Neural crest cell (in vitro differentiated cells): ENCODE measurements at places on chromosomes 3 and 15.

- no peak for DNase-seq
Measured at GRCh38 chr3:197024881-197025735, 4.5 kb downstream of the MELTF start.

GRCh38 chr3:129596194-129597086 lies 10.0 kb downstream of the PLXND1 start:
- DNase-seq: no peak

GRCh38 chr15:94196531-94196930 lies 34.8 kb upstream of the MCTP2 start:
- no peak for DNase-seq

DNA sequence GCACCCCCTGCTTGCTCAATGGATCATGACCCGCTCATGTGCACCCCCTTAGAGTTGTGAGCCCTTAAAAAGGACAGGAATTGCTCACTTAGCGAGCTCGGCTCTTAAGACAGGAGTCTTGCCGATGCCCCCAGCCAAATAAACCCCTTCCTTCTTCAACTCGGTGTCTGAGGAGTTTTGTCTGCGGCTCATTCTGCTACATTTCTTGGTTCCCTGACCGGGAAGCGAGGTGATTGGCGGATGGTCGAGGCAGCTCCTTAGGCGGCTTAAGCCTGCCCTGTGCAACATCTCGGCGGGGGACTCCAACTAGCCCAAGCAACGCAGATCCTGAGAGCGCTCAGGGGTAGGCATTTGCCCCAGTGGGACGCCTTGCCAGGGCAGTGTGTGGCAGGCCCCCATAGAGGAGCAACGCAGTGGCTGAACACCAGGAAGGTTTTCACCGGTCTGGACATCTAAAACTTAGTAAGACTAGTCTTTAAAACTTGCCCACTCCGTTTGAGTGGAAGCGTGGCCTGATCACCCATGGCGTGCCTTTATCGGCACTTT lies 9.5 kb downstream of the SLCO2A1 start:
- no peak for DNase-seq

GRCh38 chr3:184175506-184175905 lies 851 bp downstream of the AP2M1 start:
- DNase-seq: no peak

DNA sequence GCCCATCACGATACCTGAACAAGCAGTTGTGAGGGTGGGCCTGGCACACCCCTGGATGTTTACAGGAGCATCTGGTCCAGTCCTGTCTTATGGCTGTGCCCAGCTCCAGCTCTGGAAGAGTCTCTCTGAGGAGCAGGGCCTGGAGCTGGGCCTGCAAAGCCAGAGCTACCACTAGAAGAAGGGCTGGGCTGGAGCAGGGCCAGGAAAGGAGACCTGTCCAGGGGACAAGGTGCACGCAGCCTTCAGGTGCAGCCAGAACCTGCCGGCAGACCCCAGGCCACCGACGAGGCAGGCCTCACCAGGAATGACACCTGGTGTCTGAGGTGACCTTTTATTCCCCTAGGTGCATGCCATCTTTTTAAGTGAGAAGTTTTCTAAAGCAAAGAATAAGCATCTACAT lies 8.4 kb upstream of the BCL2L10 start:
- DNase-seq: no peak

DNA sequence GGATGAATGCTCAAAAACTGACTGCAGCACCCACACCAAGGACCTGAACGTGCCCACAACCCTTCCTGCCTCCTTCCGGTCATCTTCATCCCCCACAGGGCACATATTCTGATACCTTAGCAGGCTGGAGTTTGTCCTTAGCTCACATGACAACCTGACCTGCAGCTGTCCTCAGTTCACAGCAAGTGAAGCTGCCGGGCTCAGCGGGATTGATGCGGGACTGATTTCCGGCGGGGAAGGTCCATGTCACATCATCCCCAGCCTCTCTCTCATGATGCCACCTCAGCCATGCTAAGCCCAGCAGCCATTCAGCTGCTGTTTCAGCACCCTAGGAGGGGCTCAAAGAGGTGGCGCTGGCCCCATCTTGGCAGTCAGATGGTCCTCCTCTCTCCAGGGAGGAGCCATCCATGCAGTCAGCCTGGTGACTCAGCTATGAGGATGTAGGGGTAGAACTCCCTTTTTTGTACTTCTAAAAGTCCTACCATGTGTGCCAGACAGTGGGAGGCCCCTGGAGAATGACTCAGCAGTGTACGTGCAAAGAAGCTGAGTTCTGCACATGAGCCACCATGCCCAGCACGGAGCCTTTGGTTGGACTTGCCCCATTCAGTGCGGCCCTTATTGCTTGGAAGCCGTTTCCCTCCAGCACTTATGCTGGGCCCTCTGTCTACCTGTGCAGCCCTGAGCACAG lies 9.5 kb downstream of the CA12 start:
- DNase-seq: no peak

DNA sequence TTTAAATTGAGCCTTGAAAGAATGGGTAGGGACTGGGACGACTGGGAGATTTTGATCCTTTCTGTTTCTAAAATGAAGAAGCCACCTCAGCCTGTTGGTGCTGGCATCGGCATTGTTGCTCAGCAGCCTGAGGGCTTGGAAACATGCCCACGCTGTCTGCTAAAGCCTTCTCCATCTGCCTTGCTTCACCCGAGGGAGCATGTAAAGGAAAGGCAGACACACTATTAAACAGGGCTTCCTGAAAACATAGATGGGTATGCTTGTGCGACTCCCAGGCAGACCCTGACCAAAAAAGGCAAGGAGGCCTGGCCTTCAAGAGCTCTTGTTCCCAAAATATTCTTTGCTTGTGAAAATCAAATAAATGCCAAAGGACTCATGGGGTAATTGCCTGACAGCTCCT lies 84.2 kb upstream of the SLC4A7 start:
- no peak for DNase-seq

DNA sequence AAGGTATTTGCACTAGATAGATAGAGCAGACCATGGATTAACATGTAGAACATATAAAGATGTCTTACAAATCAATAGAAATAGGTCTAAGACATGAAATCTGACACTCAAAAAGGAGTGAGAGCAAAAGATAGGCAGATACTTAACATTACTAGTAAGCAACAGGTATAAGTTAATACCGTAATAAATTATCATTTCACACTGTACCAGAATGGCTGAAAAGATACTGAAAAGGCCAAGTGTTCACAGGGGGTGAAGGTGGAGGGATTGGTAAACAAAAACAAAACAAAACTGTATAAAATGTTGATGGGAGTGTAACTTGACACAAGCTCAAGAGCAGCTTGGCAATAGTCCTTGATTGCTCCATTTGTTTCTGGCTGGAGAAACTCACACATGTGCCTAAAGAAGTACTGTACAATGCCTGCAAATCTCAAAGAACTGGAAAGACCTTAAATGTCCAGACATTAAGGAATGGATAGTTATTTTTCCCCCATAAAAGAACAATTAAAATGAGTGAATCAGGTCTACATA lies 3.5 kb downstream of the NSMCE3 start:
- DNase-seq: no peak

- DNase-seq: no peak
Measured at GRCh38 chr15:37788767-37789396, 145.6 kb upstream of the TMCO5A start.

DNA sequence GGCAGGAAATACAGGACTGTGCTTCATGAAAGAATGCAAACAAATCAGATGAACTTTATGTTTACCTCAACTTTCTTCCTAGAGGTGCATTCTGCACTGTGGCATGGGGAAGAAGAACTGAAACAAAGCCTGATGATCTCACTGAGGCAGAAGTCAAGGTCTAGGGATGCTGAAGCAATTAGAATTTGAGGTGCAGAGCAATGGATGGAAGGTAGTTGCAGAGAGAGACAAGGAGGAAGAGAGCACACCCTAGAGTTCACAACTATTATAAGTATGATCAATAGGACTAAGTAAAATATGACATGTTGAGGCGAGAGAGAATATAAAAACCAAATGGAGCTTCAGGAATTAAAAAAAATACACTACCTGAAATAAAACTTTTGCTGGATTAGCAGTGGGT lies 420.1 kb downstream of the EDEM1 start:
- DNase-seq: no peak

DNA sequence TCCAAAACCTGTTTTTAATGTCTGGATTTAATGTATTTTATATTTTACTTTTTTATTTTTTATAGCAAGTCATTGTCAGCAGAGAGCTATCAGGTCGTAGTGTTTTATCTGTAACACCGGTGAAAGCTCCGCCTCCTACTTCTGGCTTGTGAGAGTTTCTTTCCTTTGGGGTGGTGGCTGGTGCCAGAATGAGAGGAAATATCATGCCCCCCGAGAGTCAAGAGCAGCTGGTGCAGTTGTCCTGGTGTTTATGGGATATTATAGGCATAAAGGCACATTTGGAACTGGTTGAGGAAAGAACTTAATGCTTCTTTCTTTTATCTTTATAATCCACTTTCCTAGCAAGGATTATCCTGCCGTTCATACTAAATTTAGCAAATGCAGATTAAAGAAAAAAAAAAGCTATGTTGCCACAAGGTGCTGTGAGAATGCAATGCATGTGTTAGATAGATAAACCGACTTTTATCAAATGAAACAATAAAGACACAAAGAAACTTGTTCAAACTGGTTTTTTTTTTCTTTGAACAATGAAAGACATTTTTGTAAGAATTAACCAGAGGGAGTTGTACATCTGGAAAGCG lies 260.1 kb upstream of the PLSCR5 start:
- DNase-seq: no peak

DNA sequence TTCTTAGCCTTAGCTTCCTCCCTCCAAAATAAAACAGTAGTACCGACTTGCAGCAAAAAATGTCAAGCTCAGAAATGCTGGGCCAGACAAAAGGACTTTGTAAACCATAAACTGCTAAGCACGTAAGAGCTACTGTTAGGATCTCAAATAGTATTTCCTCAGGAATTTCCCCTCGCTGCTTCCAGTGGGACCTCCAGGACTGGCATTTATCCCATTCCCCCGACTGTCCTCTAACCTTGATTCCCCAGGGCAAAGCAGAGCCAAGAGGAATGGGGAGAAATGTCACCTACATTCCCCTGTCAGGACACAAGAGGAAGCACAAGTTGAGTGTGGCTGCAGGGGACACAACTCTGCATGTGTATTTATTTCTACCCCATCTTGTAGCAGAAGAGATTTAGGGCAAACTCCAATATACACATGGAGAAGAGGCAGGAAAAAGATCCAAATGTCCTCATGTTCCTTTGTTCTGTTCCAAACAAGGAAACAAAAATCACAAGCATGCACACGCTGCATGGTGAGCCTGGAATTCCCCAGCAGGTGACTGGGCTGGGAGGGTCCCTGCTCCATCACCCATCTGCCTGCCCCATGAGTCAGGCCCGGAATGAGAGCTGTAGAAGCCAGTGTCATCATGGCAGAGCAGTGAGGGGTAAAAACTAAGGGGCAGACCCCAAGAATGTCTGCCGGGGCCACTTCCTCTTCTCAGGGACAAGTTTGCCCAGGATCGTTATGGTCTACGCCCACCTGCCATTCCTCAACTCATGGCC lies 4.2 kb downstream of the STOML1 start:
- DNase-seq: no peak

GRCh38 chr3:177481329-177481728 lies 284.0 kb upstream of the TBL1XR1 start:
- no peak for DNase-seq

- no peak for DNase-seq
Measured at GRCh38 chr15:81573098-81573746, 199.2 kb upstream of the TMC3 start.

GRCh38 chr3:138470687-138471086 lies 36.3 kb downstream of the ESYT3 start:
- DNase-seq: no peak

GRCh38 chr3:46710671-46711295 lies 6.9 kb downstream of the PRSS50 start:
- no peak for DNase-seq

DNA sequence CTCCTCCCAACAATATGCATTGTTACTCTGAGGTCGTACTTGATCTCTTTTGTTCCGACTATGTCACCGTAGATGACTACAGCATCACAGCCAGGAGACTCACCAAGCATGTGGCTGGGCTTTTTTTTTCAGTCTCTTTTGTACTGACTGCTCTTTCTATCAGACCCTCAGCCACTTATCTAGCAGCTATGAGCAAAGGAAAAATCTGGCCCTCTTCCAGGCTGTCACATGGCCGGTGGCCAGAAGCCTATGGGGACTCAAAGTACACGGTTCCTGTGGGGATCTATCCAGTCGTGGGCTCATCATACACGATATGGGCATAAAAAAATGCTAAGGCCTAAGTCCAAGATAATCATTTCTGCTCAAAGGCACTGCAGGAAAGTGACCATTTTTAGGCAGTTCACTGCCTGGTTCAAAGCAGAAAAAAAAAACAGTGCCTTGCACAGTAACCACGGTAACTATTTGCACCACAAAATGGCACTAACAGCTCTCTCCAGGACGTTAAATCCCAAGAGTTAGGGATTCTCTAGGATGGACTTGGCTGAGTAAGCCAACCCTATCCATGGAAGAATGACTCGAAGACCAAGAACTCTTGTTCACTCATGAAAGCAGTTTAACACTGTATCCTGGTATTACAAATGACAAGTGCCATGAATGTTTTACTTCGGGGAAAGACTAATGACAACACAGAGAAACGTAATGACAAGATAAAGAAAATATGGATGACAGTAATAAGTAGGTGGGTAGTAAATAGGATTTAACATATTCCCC lies 50.3 kb downstream of the SHQ1 start:
- no peak for DNase-seq

DNA sequence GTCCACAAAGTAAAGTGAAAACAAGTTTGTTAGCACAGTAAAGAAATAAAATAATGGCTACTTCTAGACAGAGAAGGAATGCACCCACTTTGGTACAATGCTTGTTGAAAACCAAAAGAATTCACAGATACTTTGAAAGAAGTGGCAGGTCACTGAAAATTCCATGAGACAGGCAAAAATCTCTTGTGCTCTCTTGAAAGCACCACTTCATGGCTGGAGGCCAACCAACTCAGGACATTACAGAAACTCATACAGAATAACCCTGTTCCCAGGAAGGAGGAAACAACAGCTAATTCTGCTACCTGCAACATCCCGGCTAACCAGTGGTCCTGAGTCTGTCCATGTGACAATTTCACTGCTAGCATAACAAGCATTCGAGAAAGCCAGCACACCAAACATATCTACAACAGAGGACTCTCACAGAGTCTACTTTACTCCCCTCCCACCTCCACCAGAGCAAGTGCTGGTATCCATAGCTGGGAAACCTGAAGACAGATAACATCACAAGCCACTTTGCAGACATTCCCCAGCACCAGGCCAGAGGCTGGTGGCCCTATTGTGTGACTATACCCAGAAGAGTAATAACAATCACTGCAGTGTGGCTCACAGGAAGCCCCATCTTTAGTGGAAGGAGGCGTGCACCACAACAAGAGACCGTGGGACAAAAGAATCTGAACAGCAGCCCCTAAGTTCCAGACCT lies 255.3 kb upstream of the SLITRK3 start:
- DNase-seq: no peak

DNA sequence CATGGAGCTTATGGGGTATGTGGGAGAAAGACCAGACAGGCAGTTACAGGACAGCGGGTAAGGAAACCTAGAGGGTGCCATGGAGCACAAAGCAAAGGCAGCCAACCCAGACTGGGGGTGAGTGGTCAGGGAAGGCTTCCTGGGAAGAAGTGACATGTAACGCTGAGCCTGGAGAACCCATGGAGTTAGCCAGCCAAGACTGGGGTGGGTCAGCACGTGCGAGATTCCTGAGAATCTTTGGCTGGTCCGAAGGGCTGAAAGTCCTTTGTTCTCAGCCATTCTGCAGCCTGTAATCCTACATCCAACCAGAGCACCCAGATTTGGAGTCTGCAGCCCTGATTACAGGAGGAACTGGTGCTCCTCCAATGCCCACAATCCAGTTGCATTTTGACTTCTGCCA lies 120.1 kb upstream of the WNT5A start:
- DNase-seq: no peak

GRCh38 chr3:126064627-126065258 lies 19.2 kb downstream of the SLC41A3 start:
- no peak for DNase-seq

- DNase-seq: no peak
Measured at GRCh38 chr3:127149621-127150310, 43.2 kb upstream of the PRR23E start.
